ENCODE measurements at places on chromosomes 7 and 10.
A peak's percentile ranks its signal among the peaks of the same experiment; 100 is the strongest.

DNA sequence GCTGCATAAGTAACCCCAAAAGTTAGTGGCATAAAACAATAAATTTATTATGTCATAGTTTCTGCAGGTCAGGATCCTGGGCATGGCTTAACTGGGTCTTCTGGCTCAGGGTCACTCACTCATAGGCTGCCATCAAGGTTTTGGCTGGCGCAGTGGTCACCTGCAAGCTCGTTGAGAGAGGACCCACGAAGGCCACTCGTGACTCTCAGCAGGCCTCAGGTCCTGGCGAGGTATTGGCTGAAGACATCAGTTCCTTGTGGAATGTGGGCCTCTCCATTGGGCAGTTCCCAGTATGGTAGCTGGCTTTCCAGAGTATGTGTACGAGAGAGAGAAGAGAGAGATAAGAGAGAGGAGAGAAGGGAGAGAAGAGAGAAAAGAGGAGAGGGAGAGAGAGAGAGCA is 138.3 kb upstream of the KLF14 start:
- DNase-seq = no peak

DNA sequence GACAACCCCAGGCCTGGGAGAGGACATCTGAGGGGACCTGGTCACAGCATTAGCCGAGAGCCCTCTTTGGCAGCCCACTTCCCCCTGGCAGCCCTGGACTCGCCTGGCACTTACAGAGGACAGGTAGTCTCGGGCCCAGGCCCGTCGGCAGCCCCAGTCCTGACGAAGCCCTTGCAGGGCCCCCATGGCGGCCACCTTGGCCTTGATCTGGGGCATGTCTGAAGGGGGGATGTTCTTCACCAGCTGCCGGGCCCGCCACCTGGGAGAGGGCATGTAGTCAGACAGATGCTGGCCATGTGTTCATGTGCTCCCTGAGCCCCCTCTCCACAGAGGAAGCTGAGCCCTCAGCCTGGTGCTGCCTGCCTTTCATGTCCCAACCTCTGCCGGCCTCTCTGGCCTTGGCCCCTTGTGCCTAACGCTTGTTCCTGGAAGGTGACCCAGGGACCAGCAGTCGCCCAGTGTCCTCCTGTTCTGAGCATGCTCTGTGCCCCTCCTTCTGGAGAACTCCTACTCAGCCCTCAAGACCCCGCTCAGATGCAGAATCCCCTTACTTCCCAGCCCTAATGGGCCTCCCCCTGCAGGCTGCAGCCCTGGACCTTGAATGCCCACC is 13.9 kb downstream of the MYO1G start:
- DNase-seq = no peak

DNA sequence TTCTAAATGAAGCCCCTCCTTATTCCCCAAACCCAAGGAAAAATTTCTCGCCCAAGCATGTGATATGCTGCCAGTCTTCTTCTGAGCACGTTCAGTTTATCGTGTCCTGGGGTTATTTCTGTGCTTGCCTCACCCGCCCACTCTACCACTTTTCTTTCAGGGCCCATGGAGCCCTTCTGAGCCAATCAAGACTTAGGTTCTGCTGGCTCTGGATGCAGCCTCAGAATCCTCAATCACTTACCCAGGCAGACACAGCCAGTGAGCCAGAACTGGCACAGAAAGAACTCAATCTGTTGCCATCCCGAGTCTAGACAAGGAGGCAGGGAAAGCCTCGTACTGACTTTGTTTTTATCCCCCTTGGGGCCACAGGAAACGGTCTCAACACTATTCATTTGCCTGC is 34.2 kb upstream of the C10orf90 start:
- no peak for DNase-seq

- no peak for DNase-seq
These were observed 42.3 kb upstream of the UBE3C start for GRCh38 chr7:157096286-157097055.

GRCh38 chr10:1939016-1939415 is 201.7 kb upstream of the ADARB2 start:
- no peak for DNase-seq

- DNase-seq = no peak
These were observed 19.1 kb downstream of the PI4K2A start for GRCh38 chr10:97659589-97659988.

- no peak for DNase-seq
These were observed 110.3 kb downstream of the DKK1 start for GRCh38 chr10:52424341-52424740.

DNA sequence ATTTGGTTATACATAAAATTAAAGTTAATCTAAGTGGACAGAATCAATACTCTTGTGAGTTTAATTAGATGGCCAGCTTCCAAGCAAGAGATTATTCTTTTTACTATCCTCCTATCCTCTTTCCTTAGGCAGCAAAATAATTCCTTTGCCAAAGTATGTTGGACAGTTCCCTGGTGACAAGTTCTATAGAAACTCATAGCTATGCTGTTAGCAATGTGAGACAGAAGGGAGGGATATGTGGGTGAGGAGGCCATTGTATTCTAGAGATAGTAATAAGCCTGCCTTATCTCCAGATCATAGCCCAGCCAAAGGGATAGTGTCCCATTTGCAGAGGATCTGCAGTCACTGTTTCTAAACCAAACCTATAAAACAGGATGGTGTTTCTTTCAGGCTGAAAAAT is 181.6 kb upstream of the HDAC9 start:
- no peak for DNase-seq

- peak; percentile 29 for DNase-seq
These were observed 447.4 kb downstream of the XPNPEP1 start for GRCh38 chr10:109475711-109476421.

- no peak for DNase-seq
These were observed 31.5 kb downstream of the UNC5B start for GRCh38 chr10:71243756-71244395.

DNA sequence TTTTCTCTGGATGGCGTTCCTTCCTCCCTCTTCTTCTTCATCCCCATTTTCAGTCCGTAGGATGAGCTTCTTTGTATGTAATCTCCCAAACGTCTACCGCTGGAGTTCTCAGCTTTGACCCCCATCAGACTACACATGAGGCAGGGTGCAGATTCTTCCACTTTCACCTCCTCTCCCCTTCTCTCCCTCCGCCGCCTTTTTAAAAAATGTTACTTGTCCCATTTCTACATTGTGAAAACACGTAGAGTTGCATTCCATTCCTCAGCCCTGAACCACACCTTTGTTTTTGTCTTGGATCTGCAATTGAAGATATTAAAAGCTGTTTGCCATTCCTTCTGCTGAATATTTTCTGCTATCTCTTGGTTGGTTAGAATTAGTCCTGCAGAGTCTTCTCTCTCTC is 6.2 kb downstream of the ADIRF start:
- DNase-seq = no peak

DNA sequence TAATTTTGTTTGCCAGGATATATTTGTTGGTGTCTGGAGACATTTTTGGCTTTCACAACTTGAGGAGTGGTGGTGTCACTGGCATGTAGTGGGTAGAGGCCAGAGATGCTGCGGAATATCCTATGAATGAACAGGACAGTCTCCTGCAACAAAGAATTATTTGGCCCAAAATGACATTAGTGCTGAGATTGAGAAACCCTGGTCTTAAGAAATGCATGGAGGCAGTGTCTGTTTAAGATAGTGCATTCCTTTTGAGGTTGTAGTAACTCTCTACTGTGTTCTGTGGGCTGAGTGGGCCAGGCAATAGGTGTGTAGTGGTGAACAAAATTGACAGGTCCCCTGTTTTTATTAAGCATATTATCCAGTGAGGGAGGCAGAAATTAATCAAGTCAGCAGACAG is 165.5 kb downstream of the CDK14 start:
- no peak for DNase-seq

- DNase-seq = no peak
These were observed 142.5 kb upstream of the TCERG1L start for GRCh38 chr10:131453721-131454634.

DNA sequence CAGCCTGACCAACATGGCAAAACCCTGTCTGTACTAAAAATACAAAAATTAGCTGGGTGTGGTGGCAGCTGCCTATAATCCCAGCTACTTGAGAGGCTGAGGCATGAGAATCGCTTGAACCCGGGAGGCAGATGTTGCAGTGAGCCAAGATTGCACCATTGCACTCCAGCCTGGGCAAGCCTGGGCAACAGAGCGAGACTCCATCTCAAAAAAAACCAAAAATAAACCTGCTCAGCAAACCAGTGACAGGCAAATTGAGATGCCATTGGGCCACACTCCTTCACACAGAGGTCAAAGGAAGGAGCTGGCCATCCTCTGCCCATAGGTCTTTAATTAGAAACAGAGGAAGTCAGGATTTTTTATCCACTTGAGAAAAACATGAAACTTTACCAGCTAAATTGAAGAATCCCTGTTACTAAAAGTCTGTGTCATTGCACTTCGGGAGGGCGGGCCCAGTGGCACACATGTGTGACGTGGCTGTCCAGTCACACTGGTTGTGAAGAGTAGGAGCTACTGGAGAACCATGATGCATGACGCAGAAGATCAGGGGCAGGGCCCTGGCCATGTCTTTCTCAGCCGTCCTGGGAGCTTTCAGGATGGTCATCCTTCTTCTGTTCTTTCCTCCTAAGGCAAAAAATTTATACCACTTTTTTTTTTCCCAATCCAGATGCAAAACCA is 118.3 kb upstream of the ZNF438 start:
- DNase-seq = no peak

DNA sequence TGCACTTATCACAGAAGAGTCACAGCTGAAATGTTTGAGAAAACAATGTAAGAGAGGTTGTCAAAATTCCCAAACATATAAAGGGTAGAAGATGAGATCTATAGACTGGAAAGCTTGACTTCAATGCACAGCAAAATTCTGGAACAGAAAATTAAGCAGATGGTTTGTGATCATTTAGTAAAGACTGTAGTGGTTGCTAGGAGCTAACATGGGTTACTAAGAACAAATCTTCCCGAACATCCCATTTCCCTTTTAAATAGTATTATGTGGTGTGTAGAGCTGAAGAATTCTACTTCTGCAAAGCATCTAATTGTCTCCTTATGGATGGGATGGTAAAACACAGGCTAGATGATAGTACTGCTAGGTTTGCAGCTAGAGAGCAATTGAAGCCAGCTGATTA is 312.3 kb downstream of the CAMK1D start:
- DNase-seq = no peak

DNA sequence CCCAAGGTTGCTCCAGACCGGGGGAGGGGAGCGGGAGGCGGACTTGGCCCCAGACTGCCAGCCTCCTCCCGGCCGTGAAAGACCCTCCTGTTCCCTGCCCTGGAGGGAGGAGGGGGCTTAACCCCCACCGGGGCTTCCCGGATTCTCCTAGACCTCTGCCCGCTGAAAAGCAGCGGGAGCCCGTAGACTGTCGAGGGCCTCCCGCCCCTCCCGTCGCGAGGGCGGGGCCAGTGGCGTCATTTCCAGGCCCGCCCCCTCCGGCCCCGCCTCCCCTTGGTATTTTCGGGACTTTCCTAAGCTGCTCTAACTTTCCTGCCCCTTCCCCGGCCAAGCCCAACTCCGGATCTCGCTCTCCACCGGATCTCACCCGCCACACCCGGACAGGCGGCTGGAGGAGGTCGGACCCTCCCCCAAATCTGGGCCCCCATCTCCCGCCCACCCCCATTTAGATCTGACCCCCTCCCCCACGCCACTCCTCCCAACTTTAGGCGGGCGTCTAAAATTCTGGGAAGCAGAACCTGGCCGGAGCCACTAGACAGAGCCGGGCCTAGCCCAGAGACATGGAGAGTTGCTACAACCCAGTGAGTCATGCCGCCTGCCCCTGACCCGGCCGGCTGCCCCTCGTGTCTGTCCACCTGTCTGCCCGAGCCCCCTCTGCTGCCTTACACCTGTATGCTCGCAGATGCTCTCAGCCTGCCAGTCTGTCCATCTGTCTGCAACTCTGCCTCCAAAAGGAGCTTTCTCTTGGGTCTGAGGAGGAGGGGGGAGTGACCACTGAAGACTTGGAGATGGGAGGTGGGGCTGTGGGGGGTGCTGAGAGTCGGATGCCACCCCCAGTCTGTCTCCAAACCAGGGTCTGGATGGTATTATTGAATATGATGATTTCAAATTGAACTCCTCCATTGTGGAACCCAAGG is at the start of gene NFKB2:
Gene NFKB2 (plus strand): TSS at position 306 of the 917 bp plus-strand sequence. CDS start 255 bp downstream, at position 561.
- DNase-seq = no peak

DNA sequence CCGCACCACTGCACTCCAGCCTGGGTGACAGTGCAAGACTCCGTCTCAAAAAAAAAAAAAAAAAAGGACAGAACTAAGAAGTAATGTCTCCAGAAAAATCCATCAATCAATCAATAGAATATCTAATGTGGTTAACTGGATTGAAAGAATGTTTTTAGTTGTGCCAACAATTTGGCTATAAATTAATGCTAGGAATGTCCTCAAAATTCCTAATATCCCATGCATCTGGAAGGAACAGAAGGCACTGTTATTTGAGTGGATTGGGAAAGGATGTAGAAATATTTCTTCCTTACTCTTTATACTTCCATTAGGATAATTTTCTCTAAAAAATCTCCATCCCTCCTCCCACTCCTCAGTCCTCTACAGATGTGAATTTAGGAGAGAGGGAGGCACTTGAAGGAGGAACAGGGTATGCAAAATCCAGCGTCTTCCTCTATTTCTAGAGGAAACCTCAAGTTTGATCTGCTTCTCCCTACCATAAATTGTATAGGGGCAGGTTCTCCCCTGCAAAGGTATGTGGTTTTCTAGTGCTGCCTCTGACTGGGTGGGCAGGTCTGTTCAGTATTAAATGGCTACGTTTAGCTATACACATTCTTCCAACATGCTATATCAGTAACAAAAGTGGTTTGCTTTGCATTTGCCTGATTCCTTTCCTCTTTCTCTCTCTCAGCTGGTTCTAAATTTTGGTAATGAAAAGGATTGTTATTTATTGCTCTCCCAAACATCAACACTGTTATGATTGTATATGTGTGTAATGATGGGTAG is 54.1 kb downstream of the RNLS start:
- DNase-seq = no peak

DNA sequence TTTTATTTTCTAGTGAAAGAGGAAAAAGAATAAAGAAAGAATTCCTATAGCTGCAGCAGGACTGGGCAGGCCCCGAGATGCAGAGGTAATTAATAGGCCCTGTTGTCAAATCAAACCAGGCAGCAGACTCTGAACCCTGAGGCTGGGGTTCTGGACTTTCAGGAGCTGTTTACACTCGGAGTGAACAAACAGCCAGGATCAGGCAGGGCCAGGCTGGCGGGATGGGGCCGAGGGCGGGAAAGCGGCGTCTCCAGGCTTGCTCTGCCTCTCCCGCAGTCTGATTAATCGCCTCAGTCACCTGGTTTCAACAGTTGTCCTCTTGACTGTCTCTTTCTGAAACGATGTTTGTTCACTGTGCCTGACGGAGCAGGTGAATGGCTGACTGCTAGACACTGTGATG is 675.4 kb upstream of the FOXK1 start:
- no peak for DNase-seq

- no peak for DNase-seq
These were observed 8.4 kb downstream of the RARRES2 start for GRCh38 chr7:150332852-150333635.

- DNase-seq = no peak
These were observed 50.6 kb upstream of the SMNDC1 start for GRCh38 chr10:110355141-110355831.

DNA sequence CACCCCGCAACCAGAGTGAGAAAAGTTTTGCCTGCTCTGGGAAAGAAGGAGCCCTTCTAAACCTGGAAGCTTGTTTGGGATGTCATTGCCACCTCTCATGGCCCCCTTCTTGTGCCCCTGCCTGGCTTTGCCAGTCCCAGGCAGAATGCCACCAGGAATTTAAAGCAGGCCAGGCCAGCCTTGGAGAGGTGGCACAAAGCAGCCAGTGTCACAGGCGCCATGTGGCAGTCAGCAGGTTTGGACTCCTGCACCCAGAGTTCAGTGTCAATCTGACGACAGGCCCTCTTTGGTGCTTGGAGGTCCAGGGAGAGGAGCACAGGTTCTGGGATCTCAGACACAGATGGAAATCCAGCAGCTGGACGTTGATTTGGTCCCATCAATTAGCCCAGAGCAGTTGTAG is 12.7 kb downstream of the HK1 start:
- no peak for DNase-seq
